Left kidney (tissue), 8 donors: ENCODE measurements at places on chromosomes 2 and 18. TPM values are rescaled to one million over a fixed set of nuclear protein-coding genes. Genes with fewer than 3 reads are reported as not detected.
A peak's percentile ranks its signal among the peaks of the same experiment; 100 is the strongest.

GRCh38 chr2:232636788-232637420, 3.5 kb downstream of the EFHD1 start:
- no peak for DNase-seq

DNA sequence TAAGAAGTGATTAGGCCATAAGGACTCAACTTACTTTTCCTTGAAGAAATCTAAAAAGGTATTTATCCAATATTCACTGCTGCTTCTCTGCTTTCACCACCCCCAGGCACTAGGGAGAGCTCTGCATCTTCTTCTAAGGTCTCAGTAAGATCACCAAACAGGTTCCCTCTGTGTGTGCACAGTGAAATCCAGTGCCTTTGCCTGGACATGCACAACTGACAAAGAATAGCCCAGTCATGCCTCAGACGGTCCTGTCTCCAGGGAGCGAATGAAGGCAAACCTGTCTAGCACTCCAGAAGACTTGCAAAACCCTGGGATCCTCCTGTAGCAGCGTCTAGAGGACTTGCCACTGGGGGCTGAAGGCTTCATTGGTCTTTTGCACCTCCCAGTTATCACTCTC, 344.5 kb upstream of the LRATD1 start:
- DNase-seq, result no peak

DNA sequence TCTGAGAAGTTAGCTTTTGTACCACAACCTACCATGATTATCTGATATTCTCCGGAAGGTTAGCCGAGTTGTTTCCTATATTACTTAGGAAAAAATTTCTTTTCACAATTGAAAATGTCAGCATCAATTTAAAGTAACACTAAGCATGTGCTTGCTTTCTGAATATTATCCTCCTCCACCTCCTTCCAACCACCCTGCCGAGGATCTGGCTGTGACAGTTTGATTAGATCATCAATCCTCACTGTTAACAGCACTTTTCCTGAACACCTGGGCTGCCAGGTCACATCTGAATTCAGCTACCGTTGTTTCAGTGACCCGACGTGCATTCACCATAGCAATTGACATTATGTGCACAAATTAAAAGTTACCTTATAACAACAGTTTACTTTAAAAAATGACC, 207.0 kb downstream of the ZNF407 start:
- DNase-seq, result peak; percentile 14

DNA sequence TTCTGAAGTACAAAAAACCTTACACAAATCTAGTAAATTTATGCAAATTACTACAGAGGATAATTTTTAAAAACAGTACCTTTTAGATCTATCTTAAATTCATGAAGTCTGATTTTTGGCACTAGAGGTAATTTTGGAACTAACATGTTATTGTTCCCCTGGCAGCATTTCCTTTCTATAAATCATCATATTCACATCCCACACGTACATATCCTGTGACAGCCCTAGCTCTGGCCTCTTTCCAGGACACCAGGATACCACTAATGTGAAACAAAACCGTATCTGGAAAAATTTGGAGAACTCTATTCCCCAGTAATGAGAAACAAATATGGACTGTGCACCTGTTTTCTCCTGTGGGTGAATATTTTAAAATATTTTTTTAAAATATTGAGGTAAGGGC, 14.0 kb upstream of the BIRC6 start:
- peak; percentile 11 for DNase-seq

- DNase-seq, result no peak
Measured at GRCh38 chr18:12463191-12463590, 55.5 kb downstream of the PRELID3A start.

- no peak for DNase-seq
Measured at GRCh38 chr2:75587954-75588587, 27.3 kb upstream of the EVA1A start.

DNA sequence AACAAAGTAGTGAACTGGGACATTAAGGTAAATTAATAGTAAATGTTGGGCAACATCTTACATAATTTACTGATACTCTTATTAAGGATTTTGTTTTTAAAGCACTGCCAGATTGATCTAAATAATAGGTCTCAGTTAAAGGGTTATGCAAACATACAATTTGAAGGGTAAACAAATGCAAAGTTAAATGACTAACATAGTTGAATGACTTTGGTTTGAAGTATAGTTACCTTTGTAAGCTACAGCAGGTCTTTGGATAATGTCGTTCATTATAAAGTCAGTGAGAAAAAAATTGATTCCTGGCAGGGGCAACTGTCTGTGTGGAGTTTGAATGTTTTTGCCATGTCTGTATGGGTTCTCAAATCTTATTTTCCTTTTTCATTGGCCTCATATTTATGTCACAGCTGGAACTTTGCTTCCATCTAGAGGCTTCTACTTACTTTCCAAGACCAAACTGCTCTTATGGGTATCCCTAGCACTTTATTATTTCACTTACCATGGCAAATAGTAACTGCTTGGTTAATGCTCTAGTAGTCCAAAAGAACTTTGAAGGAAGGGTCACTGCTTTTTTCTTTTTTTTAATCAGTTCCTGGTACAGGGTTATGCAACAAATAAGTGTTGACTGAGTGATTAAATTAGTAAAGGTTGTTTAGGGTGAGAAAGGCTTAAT, 107.8 kb downstream of the NBEAL1 start:
- peak; percentile 19 for DNase-seq

DNA sequence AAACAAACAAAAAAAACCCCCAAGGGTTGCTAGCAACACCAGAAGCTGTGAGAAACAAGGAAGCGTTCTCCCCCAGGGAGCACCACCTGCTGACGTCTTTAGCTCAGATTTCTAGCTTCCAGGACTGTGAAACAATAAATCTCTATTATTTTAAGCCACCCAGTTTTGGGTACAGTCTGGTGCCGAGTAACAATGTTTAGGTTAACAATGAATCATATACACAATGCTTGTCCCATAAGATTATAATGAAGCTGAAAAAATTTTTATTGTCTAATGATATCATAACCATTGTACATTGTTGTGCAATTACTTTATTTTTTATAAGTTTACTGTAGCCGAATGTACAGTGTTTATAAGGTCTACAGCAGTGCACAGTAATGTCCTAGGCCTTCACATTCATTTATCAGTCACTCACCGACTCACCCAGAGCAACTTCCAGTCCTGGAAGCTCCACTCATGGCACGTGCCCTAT, 72.1 kb upstream of the CAB39 start:
- DNase-seq, result no peak

GRCh38 chr2:7633566-7634153, 716.4 kb downstream of the RNF144A start:
- DNase-seq, result no peak

- DNase-seq, result no peak
Measured at GRCh38 chr18:9706081-9706935, 1.8 kb upstream of the RAB31 start.

DNA sequence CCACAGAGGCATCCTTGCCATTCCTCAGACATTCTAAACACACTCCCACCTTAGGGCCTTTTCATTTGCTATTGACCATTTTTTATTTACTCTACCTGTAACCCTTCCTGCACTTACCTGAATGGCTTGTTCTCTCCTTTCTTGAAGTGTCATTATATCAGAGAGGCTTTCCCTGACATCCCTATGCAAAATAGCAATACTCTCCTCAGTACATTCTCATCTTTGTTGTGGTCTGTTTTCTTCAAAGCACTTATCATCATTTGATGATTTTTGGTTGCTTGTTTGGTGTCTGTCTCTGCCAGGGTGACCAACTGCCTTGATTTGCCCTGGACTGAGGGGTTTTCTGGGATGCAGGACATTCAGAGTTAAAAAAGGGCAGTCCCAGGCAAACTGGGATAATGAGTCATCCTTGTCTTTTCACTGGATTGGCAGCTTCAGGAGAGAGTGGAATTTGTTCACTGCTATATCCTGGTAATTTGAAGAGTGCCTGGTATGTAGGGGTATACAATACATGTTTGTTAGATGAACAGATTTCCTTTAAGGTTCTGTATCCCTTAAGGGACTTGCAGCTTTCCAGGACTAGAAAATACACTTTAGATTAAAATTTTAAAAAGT, 102.4 kb downstream of the BABAM2 start:
- no peak for DNase-seq

- DNase-seq, result no peak
Measured at GRCh38 chr18:75531212-75531850, 103.8 kb upstream of the SMIM21 start.

- DNase-seq, result peak; percentile 72
Measured at GRCh38 chr2:130332271-130333073, 10.2 kb upstream of the IMP4 start.

- no peak for DNase-seq
Measured at GRCh38 chr2:114714313-114714712, 271.9 kb downstream of the DPP10 start.

GRCh38 chr18:27363872-27364271, 178.8 kb upstream of the CHST9 start:
- DNase-seq, result peak; percentile 40

DNA sequence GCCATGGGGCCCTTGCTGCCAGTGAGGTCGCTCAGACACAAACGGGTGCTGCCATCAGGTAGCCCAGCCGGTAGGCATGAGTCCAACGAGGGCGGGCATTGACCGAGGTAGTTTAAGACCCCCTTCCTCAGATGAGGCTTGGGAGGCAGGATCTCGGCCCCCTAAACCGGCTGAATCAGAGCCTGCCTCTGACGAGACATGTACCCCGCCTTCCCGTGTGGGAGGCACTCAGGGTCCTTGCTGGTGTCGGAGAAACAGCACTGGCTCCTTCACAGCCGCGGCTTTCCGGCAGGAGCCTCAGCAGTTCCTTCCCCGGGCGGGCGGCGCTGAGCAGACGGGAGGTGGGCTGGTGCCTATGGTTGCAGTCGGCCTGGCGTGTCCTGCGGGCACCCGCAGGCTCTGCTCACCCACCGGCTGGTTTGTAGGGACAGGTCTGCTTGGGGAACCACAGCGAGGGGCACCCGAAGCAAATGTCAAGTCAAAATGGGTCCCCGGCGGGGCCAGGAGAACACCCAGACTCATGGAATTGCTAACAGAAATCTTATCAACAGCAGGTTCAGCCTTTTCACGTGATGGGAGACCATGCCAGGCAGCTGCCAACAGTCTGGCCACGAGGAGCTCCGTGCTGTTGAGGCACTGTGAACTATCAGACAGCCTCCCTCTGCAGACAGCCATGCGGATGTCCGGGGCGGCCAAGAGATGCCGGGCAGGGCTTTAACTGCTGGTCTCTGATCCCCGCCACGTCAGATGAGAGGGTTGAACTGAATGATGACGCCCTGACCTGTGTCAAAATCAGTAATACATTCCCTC, 2.8 kb downstream of the KCNG2 start:
- no peak for DNase-seq

- no peak for DNase-seq
Measured at GRCh38 chr2:9807555-9808305, 35.5 kb upstream of the TAF1B start.

CCDC141 gene
- 0.30 TPM for polyA plus RNA-seq

RUFY4 gene
- polyA plus RNA-seq, result 0.32 TPM

HK2 gene
- 12.1 TPM for polyA plus RNA-seq

DES gene
- 5.9 TPM for polyA plus RNA-seq

POU3F3 gene
- polyA plus RNA-seq, result 83.8 TPM

DGUOK gene
- polyA plus RNA-seq, result 66.3 TPM

RBM43 gene
- polyA plus RNA-seq, result 15.8 TPM

DCC gene
- 8.7 TPM for polyA plus RNA-seq
